ENCODE measurements at places on chromosomes 5 and 9.

GRCh38 chr5:67942421-67942820 lies 273.1 kb upstream of the PIK3R1 start:
- DNase-seq = no peak

- peak; percentile 53 for DNase-seq
Measured at GRCh38 chr9:34375901-34376595, 650 bp downstream of the MYORG start.

DNA sequence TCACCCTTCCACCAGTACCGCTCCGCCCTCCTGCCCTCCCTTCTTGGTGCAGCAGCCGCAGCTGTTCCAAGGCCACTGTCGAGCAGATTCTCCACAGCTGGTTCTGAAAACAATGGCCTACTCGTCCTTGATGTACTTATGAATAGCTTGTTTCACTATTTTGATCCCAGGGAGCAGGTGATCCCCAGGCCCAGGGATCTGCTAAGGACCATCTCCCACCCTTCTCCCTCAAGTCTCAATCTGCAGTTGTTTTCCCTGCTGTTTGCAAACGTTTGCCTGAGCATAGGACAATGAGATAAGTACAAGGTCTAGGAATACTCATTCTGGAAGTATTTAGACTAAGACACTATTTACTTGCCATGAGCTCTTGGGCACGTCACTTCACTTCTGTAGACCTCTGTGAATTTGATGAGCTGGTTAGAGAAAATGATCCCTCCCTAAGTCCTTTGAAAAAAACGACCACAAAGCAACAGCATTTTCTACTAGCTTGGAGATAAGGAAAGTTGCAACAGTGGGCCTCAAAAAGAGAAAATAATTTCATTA lies 1.8 kb downstream of the LURAP1L start:
- peak; percentile 7 for DNase-seq

- DNase-seq = no peak
Measured at GRCh38 chr5:60183881-60184280, 290.4 kb upstream of the PDE4D start.

GRCh38 chr5:173653822-173654523 lies 37.5 kb upstream of the BOD1 start:
- DNase-seq = no peak

DNA sequence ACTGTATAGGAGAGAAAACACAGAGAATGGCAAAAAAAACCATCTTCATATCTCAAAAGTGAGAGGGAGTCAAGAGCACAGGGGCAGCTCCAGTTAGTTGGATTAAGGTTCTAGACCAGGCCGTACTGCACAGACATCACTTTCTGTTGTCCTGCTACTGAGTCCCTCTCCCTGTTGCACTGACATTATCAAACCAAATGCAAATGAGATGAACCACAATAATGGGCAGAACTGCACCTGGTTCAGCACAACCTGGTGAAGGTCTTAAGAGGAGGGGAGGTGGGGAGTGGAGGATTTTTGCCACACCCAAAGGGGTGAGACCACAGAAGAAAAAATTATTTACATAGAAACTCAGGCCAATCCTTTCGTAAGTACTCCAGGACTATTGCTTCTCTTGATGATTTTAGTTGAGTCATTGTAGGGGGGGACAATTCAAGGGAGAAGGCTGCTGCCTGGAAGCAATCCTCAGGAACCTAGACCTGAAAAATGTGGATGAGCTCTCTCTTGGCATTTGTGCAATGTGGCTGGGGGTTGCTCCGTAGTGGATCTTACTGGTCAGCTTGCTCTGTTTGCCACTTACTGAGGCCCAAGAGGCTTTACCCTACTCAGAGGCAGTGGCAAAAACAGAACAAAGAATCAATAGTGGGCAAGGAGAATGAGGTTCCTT lies 94.5 kb upstream of the PPP1R2B start:
- no peak for DNase-seq

DNA sequence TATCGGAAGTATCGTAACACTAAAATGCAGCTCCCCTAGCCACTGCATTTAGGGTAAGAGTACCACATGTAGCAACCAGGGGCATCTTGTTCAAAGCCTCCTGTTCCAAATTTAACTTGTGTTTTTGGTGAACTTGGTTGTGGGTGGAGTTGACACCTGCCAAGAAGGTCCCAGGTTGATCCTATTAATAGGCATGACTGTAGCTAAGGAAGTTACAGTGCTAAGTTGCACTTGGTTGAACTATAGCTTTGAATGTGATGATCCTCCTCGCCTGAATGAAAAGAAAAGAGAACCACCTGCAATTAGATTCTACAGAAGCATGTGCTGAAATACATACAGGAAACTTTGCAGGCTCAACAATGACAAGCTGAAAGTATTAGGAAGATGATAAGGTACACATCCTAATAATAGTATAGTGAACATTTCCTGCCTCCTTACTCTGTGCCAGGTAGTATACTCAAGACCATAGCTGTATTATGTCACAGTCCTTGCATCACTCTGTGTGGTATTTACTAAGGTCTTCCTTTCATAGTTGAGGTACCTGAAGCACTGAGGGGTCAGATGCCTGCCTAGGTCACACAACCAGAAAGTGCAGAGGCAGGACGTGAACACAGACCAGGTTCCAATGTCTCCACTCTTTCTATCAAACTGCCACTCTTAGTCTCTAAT lies 64.5 kb upstream of the PIP5K1B start:
- no peak for DNase-seq

GRCh38 chr9:18910435-18910834 lies 122.6 kb downstream of the SAXO1 start:
- no peak for DNase-seq

DNA sequence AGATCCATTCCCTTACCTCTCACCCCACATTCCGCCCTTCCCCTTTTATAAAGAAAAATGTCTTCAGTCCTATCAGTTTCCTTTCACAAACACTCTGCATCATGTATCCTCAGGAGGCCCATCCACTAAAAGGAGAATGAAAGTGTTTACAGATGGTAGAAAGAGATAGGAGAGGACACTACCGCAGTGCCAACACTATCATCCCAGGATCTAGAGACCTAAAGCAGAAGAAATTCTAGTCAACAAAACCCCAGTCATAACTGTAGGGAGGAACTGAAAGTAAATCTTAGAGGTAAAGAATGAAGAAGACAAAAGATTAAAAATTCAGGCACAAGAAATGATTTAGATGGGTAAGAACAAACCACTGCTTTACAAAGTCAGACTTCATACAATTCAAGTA lies 114.1 kb downstream of the MLLT3 start:
- peak; percentile 50 for DNase-seq

GRCh38 chr5:1883925-1884677 lies 1.4 kb upstream of the IRX4 start:
- DNase-seq = no peak

All from common myeloid progenitor, CD34-positive (primary cell).